ENCODE measurements at places on chromosomes 3 and 15.

GRCh38 chr3:24052446-24052845 lies 107.4 kb downstream of the NR1D2 start:
- no peak for DNase-seq

GRCh38 chr15:101295607-101296161 lies 636 bp upstream of the SNRPA1 start:
- no peak for DNase-seq

DNA sequence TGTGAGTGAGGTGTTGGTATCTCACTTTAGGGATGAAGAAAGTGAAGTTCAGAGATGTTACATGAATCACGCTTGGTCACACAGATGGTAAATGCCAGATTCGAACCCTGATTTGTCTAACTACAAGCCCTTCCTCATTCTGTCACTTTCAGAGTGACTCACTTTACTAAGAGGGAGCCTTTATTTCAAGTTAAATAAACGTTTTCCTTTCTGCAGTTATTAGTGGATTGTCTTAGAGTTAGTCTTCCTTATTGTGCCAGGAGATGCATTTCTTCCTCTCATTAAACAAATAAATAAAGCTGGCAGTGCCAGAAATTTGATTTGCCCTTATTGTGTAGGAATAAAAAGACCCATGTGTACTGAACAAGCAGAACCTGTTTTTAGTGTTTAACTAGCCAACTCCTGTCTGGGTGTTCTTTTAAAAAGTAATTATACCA lies 162.5 kb downstream of the AKAP13 start:
- DNase-seq, result no peak

DNA sequence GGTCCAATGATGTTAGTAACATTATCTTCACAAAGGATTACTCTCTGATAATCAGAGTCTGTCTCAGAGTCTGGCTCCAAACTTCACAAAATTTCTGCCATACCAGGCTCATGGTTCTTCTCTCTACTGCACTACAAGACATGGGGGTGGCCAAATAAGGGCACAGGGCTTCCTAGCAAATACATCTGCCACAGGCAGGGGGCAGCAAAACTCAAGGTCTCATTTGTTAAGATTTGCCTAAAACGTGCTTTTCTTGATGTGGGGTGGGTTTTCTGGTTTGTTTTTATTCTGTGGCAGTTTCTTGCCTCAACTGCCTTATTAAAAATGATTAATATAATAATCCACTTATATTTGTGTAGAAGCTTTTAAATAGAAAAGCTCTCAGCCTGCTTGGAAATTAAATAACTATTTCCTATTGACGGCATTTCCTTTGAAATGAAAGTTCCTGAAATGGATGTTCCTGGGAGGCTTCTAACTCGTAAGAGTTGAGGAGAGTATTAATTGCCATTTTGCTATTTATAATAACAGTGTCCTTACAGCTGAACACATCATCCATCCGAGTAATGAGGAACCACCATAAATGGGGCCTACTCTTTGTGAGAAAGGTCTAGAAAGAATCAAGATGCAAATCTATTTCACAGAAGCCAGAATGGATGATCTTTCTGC lies 53.8 kb downstream of the SST start:
- no peak for DNase-seq

- DNase-seq, result no peak
Observed at GRCh38 chr3:158842976-158843375, 41.1 kb downstream of the MFSD1 start.

GRCh38 chr3:125003369-125003853 lies 52.4 kb downstream of the HEG1 start:
- no peak for DNase-seq

Data from amygdala (tissue), 56 donors.